ENCODE measurements at places on chromosomes 6 and 20.

DNA sequence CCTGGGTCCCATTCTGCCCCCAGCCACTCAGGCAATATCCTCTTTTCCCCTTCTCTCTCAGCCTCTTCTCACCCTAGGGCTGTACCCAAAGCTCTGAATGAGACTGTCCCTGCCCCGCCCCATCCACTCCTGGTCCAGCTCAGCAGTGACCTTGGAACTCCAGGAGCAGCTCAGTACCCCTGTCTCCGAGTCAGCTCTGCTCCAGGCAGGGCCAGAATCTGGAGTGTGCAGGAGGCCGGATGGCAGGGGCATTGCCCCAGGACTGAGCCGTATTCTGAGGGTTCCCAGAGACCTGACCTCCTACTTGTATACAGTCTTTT is 2.0 kb upstream of the RAET1G start:
- H3K36me3 ChIP-seq: no peaks in the 10 kb centered on the region
- H3K4me1 ChIP-seq: peaks cover 33% of the 10 kb centered on the region
- H3K4me3 ChIP-seq: no peak overlapping the region
- no peak overlapping the region for H3K27ac ChIP-seq
- H3K27me3 ChIP-seq: peaks cover 94% of the 10 kb centered on the region
- no peak for DNase-seq

DNA sequence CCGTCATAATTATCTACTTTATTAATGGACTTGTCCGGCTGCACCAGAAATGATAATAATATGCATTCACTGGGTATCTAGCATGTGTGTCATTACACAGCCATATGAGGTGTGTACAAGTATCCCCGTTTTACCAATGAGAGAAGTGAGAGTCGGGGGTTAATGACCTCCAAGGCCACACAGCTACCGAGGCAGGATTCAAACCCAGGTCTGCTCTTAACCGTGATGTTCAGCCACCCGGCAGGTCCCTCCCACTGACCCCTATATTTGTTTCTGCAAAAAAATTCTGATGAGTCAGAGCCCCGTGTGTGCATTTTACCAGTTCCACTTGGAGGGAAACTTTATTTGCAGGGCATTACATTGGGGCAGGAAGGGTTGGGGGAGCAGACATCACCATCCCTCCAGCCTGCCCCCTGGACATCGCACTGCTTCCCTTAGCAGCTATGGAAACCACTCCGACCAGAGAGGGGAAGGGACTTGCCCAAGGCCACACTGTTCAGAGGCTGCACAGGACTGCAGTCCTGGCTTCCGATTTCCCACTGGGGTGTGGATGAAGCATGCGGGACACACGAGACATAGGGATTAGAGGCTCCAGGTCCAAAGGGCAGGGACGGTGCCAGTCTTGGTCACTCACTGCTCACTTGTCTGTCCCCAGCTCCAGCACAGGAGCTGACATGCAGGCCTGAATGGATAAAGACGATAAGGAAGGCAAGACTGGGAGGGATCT is 10.1 kb upstream of the SRC start:
- no peak for DNase-seq
- no peaks in the 10 kb centered on the region for H3K36me3 ChIP-seq
- H3K27me3 ChIP-seq: peaks cover 8% of the 10 kb centered on the region
- no peak overlapping the region for H3K27ac ChIP-seq
- peaks cover 21% of the 10 kb centered on the region for H3K4me1 ChIP-seq

DNA sequence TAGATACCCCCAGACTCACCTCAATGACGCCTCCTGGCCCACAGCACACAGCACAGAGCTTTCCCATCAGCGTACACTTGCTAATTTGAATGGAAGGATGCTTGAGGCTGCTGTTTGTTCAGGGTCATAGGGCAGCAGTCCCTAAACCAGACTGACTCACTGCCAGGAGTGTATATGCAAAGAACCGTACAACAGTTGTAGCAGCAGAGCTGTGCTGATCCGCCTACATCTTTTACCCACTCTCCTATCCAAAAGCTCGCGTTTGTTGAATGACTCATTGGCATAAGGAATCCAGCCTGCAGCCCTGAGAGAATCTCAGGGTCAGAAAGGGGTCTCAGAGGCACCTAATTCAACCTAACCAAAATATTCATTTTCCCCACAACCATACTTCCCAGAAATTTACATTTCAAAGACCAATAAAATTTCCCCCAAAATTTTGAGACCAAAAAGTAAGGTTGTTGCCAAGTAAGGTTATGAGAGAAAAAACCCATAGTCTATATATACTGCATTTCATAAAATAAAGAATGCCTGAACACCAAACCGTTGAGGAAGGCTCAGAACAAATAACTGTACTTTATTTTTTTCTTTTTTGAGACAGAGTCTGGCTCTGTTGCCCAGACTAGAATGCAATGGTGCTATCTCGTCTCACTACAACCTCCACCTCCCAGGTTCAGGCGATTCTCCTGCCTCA is 35.3 kb upstream of the CCND3 start:
- H3K4me3 ChIP-seq: no peak overlapping the region
- DNase-seq: no peak
- peaks cover 52% of the 10 kb centered on the region for H3K4me1 ChIP-seq
- peaks cover 21% of the 10 kb centered on the region for H3K36me3 ChIP-seq
- no peaks in the 10 kb centered on the region for H3K27me3 ChIP-seq

GRCh38 chr20:11329271-11329670 is 588.4 kb upstream of the BTBD3 start:
- H3K4me1 ChIP-seq: no peaks in the 10 kb centered on the region
- H3K27ac ChIP-seq: no peak overlapping the region
- no peak overlapping the region for H3K4me3 ChIP-seq
- no peaks in the 10 kb centered on the region for H3K36me3 ChIP-seq
- no peaks in the 10 kb centered on the region for H3K27me3 ChIP-seq
- no peak for DNase-seq

GRCh38 chr20:63966944-63967322 is 2.8 kb downstream of the ZNF512B start:
- H3K4me1 ChIP-seq: peaks cover 17% of the 10 kb centered on the region
- no peak overlapping the region for H3K27ac ChIP-seq
- H3K27me3 ChIP-seq: peaks cover 19% of the 10 kb centered on the region
- DNase-seq: peak; percentile 17

DNA sequence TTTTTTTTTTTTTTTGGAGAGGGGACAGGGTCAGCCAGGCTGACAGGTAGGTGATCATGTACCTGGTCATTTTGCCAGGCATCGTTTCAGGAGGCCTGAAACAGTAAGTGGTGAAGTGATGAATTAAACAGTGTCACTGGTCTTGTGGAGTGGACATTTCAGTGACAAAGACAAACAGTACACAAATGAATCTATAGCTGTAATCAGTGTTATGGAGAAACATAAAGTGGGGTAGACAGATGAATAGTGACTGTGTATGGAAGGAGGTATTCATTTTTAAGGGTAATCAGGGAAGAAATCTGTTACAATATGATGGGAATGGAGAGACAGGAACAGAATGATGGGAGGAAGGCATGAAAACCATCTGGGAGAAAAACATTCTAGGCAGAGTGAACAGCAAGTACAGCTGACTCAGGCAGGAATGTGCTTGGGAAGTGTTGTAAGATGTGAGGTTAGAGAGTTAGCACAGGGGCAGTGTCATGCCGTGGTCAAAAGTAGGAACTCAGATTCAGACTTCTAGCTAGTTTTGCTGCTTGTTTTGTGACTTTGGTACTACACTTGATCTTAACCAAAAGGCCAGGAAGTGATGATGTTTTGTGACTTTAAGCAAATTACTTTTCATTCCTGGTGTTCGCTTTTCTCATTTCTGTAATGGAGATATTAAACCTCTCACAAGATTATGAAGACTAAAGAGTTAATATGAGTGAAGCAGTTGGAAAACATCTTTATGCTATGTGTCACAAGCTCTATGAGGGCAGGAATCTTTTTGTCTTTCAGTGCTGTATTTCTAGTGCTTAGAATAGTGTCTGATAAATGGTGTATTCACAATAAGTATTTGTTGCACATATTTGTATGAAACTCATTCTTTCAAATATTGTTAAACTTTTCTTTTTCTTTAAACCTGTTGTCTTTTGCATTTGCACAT is 43.4 kb downstream of the QKI start:
- peaks cover 50% of the 10 kb centered on the region for H3K4me1 ChIP-seq
- no peaks in the 10 kb centered on the region for H3K27me3 ChIP-seq
- peak overlapping the region; percentile 87 for H3K27ac ChIP-seq
- H3K4me3 ChIP-seq: no peak overlapping the region
- peaks cover 23% of the 10 kb centered on the region for H3K36me3 ChIP-seq

- no peaks in the 10 kb centered on the region for H3K27me3 ChIP-seq
- H3K4me3 ChIP-seq: no peak overlapping the region
- no peak for DNase-seq
- H3K36me3 ChIP-seq: no peaks in the 10 kb centered on the region
Observed at GRCh38 chr6:45832063-45832462, 183.6 kb downstream of the CLIC5 start.

GRCh38 chr20:706366-706885 is 30.8 kb upstream of the SCRT2 start:
- no peaks in the 10 kb centered on the region for H3K4me1 ChIP-seq
- no peak overlapping the region for H3K27ac ChIP-seq
- H3K27me3 ChIP-seq: peaks cover 29% of the 10 kb centered on the region
- no peak overlapping the region for H3K4me3 ChIP-seq
- no peaks in the 10 kb centered on the region for H3K36me3 ChIP-seq

- no peak for DNase-seq
- H3K36me3 ChIP-seq: no peaks in the 10 kb centered on the region
- H3K27me3 ChIP-seq: no peaks in the 10 kb centered on the region
- no peak overlapping the region for H3K4me3 ChIP-seq
- no peaks in the 10 kb centered on the region for H3K4me1 ChIP-seq
- no peak overlapping the region for H3K27ac ChIP-seq
Observed at GRCh38 chr20:40335901-40336351, 353.1 kb downstream of the MAFB start.

- no peak for DNase-seq
- H3K27me3 ChIP-seq: no peaks in the 10 kb centered on the region
- H3K27ac ChIP-seq: no peak overlapping the region
- H3K36me3 ChIP-seq: no peaks in the 10 kb centered on the region
- H3K4me3 ChIP-seq: no peak overlapping the region
Observed at GRCh38 chr20:41247523-41248367, 69.8 kb downstream of the ZHX3 start.

GRCh38 chr6:63573899-63574553 is 1.7 kb downstream of the LOC128125822 start:
- H3K36me3 ChIP-seq: peaks cover 22% of the 10 kb centered on the region
- peaks cover 3% of the 10 kb centered on the region for H3K27me3 ChIP-seq
- peak overlapping the region; percentile 95 for H3K27ac ChIP-seq
- H3K4me3 ChIP-seq: peak overlapping the region; percentile 85
- peaks cover 38% of the 10 kb centered on the region for H3K4me1 ChIP-seq

DNA sequence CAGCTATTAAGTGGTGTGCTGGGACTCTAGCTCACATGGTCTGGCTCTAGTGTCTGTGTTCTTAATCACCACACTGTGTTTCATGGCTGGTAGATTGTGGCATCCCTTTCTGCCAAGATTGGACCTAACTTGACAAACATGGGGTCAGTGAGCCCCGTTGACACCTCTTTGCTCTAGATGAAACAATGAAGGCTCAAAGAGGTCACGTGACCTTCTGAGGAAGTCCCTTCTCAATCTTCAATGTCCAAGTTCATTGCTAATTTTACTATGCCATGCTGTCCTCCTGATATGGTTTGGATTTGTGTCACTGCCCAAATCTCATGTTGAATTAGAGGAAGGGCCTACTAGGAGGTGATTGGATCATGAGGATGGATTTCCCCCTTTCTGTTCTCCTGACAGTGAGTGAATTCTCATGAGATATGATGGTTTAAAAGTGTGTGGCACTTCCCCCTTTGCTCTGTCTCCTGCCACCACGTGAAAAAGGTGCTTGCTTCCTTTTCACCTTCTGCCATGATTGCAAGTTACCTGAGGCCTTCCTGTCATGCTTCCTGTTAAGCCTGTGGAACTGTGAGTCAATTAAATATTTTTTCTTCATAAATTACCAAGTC is 177.8 kb upstream of the MYLIP start:
- H3K27me3 ChIP-seq: no peaks in the 10 kb centered on the region
- H3K27ac ChIP-seq: no peak overlapping the region
- no peak overlapping the region for H3K4me3 ChIP-seq
- no peaks in the 10 kb centered on the region for H3K36me3 ChIP-seq
- peaks cover 3% of the 10 kb centered on the region for H3K4me1 ChIP-seq

DNA sequence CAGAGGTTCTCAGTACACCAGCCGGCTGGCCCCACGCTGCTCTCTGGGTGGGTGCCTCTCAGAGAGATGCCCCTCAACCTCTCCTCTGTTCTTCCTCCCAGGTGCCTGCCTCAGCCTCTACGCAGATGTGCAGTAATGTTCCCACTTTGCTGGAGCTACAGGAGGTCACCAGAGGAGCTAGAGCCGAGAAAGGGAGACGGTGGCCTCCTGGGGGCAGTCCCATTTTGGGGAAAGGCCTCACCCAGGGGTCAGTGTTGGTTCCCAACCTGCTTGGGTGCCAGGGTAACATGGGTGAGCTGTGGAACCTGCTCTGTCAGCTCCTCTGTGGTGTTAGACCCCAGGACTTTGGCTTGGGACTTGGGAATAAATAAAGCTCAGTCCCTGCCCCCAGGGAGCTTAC is 145.3 kb upstream of the MLN start:
- no peak overlapping the region for H3K4me3 ChIP-seq
- H3K27me3 ChIP-seq: peaks cover 53% of the 10 kb centered on the region
- H3K4me1 ChIP-seq: no peaks in the 10 kb centered on the region
- no peaks in the 10 kb centered on the region for H3K36me3 ChIP-seq
- DNase-seq: no peak

DNA sequence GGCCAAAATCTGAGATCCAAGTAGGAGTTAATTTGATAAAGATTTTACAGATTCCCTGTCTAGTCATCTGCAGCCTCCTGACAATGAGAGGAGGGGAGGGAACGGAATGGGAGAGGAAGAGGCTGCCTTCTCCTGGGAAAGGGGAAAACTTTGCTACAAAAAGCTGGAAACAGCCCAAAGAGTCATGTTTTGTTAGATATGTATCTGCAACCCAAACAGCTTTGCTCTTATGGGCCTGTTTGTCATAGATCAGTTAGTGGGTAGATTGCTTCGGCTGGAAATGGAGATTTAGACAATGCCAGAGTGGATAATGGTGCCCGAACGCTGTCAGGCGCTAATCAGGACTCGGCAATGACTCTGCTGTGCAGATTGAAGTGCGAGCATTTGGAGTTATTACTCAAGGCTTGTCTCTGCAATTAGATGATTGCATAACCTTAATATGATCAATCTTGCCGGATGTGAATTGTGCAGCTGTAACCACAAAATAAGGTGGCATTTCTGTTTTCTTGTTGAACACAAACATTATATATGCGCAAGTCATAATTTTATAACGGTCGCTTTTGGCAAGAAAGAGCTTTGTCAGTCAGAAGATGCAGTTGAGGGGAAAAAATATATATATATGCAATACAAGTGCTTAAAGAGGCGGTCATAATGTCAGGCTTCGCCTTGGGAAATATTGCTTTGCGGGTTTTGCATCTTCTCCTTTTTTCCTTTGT is 92.4 kb upstream of the MAFB start:
- DNase-seq: no peak
- no peak overlapping the region for H3K27ac ChIP-seq
- peaks cover 10% of the 10 kb centered on the region for H3K27me3 ChIP-seq
- H3K36me3 ChIP-seq: no peaks in the 10 kb centered on the region
- no peaks in the 10 kb centered on the region for H3K4me1 ChIP-seq
- H3K4me3 ChIP-seq: no peak overlapping the region

GRCh38 chr6:151004383-151005024 is 139.0 kb downstream of the MTHFD1L start:
- H3K27ac ChIP-seq: peak overlapping the region; percentile 62
- peaks cover 12% of the 10 kb centered on the region for H3K4me1 ChIP-seq
- no peaks in the 10 kb centered on the region for H3K36me3 ChIP-seq
- DNase-seq: no peak
- no peak overlapping the region for H3K4me3 ChIP-seq

Measured in activated naive CD4-positive, alpha-beta T cell treated with anti-CD3 and anti-CD28 coated beads, Interleukin-2, amount 10 ng/mL, durations not matched to agents 7 days and 5 days (primary cell).